GM12891 (cell line): ENCODE measurements at places on chromosomes 7 and 10.

DNA sequence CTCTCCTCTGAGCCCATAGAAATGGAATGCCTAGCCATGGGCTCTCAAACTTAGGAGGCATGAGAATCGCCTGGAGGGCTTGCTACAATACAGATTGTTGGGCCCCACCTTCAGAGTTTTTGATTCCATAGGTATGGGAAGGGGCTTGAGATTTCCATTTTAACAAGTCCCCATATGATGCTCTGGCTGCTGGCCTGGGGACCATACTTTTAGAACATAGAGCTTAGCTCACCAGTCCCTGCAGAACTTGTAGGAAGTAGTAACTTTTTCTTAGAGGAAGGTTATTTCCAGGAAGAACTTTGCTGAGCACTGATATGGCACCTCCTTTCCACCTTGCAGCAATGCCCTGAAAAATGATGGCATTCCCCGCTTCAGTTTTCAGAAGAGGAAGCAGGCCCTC lies 177.0 kb upstream of the ZMIZ1 start:
- no peak for DNase-seq

- DNase-seq, result no peak
Measured at GRCh38 chr10:50528206-50528605, 95.5 kb downstream of the SGMS1 start.

GRCh38 chr7:81618396-81619014 lies 151.3 kb downstream of the HGF start:
- DNase-seq, result no peak

- no peak for DNase-seq
Measured at GRCh38 chr7:95925971-95926370, 153.6 kb downstream of the DYNC1I1 start.

DNA sequence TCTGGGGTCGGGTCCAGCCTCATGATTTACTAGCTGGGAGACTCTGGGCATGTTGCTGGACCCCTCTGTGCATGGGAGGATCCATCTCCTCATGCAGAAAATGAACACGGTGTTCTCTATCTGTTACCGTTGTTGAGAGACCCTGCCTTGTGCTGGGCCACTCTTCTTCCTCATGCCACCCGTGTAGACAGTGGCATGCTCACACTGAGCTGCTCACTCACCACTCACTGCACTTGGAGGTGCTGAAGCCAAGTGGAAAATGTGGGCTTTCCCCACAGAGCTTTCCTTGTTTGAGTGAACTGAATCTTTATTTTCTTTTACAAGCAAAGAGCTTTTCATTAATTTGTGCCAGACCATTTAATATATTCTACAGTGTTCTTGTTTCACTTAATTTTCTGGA lies 77.5 kb upstream of the GDF10 start:
- DNase-seq, result no peak

GRCh38 chr7:113371416-113372043 lies 253.2 kb upstream of the SMIM30 start:
- no peak for DNase-seq

GRCh38 chr7:159144758-159145489 lies at the start of gene VIPR2:
TSS of gene VIPR2 (minus strand) at chr7:159144867. CDS start at chr7:159144771, 96 bp downstream.
- DNase-seq, result no peak

DNA sequence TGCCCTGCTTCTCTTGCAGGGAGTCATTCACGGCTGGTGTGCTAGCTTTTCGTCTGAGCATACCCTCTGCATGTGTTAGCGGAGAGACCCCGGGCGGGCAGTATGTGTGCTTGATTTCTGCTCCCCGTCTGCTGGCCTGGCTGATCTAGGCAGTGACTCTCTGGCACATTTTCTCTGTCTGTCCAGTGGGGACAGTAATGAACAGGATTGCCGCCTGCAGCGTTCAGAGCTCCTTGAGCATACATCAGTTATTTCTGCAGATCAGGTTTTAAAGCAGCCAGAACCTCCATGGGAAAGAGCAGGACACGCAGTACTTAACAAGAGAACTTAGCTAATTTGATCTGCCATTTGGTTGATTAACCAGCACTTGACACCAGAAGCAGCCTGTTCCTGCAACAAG lies 242.5 kb downstream of the CELF2 start:
- no peak for DNase-seq

DNA sequence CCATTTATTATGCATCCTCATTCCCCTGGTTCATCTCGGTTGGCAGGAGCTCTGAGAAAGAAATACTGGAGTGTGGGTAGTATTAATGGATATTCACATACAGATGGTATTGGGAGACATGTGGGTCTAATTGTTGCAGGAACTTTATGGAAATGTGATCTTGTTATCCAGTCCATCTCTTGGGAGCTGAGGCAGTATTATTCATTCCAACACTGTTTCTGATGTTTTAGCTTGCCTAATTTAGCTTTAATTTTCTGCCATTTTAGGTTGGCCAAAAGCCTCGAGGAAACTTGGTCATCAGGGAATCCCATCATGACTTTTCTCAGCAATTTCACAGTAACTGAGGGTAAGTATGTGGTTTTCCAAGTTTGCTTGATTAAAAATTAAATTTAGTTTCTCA lies 125.7 kb downstream of the ABCA13 start:
- DNase-seq, result no peak

DNA sequence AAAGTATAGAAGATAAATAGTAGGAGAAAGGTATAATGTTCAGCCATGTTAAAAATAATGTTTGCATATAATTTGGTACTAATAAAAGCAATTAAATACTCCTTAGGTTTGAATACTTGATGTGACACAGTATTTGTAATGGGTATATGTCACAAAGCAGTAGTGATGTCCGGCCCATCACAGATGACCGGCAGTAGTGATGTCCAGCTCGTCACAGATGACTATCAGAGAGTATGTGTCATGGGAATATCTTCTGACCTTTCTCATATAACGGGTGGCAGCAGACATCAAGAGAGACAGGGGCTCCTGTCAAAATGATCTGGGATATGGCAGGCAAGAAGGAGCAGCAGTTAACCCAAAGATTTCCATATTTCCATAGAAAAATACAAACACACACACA lies 477.4 kb upstream of the KLF6 start:
- DNase-seq, result no peak

DNA sequence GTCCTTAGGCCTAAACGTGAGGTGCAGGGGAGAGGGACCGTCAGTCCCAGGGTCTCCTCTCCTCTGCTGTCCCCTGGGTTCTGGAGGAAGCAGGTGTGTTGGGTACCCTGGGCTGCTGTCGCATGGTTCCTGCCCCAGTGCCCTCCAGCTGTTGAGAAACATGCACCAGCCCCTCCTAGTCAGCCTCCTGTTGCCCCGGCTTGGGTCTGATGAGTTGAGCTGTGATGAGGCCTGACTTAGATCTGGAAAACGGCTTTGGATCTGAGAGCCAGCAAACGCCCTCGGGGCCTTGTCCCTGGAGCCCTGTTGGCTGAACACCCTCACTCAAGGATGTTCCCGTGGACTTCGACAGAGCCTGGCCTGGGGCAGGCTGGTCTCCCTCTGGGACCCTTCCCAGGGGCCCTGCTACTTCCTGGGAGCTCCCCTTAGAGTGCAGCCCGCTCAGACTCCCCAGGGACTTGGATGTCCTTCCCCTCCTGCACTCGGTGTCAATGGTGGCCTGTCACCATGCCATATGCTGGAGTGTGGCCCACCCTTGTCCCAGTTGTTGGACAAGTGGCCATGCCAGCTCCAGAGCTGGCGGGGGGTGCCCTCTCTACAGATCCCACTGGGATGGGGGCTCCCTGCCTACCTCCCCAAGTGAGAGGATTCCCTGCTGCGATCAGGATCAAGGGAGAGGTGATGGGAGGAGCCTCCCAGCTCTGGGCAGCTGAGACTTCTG lies 12.3 kb downstream of the ZNF316 start:
- DNase-seq, result no peak

DNA sequence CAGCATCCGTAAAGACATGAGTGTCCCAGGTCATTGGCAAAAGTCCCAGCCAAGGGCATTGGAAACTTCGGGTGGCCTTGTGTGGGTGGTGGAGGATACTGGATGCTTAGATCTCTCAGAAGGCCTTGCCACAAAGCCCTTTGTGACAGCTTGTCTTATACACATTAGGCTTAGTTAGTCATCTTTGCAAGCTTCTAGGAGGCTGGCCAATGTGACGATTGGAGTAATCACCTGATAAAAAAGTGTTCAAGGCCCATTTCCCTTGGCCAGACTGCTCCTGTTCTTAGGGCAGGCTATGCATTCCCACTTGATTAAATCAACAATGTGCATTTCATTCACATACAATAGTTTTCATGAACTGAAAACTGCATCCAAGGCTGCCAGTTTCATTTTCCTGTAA lies 26.9 kb downstream of the NPS start:
- no peak for DNase-seq

DNA sequence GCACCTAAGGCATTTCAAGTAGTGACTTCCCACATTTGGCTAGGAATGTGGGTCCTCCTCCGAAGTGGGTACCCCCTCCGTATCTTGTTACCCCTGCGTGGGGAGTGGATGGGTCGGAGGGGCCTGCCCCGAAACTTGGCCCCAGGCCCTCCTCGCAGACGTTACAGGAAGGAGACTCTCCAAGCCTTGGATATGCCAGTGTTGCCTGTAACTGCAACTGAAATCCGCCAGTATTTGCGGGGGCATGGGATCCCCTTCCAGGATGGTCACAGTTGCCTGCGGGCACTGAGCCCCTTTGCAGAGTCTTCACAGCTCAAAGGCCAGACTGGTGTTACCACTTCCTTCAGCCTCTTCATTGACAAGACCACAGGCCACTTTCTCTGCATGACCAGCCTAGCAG lies 823 bp downstream of the TWNK start:
- DNase-seq, result no peak

DNA sequence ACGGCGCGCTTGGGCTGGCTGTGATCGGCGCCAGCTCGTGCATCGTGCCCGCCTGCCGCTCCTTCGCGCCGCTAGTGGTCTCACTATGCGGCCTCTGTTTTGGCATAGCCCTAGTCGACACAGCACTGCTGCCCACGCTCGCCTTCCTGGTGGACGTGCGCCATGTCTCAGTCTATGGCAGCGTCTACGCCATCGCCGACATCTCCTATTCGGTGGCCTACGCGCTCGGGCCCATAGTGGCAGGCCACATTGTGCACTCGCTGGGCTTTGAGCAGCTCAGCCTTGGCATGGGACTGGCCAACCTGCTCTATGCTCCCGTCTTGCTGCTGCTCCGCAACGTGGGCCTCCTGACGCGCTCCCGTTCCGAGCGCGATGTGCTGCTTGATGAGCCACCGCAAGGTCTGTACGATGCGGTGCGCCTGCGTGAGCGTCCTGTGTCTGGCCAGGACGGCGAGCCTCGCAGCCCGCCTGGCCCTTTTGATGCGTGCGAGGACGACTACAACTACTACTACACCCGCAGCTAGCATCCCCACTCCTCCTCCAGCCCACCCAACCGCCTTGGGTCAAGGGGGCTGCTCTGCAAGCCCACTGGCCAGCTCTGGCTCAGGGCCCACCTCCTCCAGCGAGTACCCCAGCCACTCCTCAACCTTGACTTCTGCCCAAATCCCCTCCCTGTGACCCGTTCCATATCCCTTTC lies 1.9 kb downstream of the SLC18A3 start:
- DNase-seq, result no peak

DNA sequence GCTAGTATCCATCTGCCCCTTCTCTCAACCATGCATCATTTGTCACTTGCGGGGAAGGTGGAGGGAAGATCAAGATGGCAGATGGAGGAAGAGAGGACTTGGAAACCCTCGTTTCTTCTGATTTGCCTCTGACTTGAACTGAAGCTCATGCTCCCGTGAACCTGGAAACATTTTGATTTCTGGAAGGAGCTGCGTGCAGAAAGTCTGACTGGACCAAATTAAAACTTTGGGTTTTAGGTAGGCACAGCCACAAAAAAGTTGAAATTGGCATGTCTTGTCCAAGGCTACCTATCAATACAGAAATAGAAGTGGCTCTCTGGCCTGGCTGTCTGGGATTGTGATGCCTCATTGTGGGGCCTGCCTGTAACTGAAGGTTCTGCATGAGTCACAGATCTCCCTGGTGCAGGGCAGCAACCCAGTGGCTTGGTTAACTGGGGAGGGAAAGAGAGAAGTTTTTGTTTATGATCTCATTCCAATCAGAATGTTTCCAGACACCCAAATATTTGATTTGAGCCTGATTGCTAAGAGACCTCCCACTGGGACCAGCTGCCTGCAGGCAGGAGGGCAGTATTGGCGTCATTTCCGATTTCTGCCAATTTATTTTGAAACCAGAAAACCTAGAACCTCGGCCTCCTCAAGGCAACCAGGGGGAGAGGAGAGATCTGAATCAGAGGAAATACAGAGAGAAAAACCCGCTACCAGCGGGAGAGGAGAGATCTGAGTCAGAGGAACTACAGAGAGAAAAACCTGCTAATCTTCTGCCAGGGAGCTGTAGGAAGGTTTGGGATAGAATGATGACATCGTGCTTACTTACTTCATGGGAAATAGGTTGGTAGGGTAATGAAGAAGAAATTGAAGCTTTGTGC lies 363.6 kb downstream of the ANKRD30A start:
- DNase-seq, result no peak

- no peak for DNase-seq
Measured at GRCh38 chr10:129740532-129741279, 223.4 kb downstream of the EBF3 start.

DNA sequence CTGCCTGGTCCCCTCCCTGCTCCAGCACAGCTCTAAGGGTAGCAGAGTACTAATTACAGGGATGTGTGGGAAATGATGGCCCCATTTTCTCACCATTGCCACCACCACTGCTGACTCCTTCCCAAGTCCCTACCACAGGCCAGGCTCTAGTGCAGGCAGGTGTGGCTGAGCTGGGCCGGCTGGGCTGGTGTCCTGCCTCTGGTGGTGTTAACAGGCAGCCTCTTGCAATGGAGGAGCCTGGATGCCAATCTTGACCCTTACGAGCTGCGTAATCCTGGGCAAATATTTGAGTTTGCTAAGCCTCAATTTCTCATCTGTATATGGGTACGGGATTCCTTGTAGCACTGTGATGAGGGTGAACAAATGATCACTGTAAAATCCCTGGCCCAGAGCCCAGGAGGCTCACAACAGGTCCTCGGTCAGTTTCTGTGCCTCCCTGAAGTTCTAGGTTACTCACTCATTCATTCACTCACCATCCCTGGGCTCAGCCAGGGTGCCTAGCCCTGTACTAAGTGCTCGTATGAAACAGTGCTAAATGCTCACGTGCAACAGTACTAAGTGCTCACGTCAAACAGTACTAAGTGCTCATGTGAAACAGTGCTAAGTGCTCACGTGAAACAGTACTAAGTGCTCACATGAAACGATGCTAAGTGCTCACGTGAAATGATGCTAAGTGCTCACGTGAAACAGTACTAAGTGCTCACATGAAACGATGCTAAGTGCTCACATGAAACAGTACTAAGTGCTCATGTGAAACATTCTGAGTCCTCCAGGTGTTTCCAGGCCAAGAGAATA lies 2.3 kb upstream of the FZD9 start:
- no peak for DNase-seq

DNA sequence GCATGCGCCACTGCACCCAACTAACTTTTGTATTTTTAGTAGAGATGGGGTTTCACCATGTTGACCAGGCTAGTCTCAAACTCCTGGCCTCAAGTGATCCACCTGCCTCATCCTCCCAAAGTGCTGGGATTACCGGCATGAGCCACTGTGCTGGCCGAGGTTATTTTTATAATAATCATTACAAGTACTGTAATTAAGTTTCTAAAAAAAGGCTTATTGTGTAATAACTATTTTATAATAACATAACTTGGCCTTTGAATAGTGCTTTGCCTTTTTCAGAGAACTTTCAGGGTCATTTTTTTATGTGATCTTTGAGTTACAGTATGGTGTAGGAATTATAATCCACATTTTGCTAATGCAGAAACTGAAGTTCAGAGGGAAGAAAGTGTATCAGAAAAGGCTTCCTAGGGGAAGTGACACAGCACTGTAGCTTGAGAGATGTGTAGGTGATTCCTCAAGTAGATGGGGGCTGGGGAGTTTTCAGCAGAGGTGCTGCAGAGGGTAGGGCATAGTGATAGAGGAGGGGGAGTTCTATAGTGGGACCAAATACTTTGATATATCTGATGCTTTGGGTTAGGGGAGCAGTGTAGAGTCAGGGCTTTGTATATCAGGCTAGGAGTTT lies 9.2 kb upstream of the SYPL1 start:
- DNase-seq, result no peak
